ENCODE measurements at places on chromosomes 6 and 20.

DNA sequence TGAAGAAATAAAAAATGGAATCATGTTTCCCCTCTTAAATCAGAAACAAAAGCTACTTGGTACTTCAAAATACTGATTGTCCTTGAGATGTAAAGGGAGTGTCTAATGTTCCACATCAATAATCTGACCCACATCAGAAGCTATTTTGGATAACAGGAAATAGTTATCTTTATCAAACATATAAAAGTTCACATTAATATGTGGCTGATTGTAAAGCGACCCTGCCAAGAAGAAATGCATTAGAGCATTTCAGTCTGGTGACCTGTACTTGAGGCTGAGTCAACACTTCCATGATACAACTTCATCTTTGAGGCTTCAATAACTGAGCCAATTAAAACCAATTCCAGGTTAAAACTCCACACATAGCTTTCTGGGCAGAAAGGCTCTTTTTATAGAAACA is 31.8 kb downstream of the SYNE1 start:
- DNase-seq: no peak

- no peak for DNase-seq
These were observed 613.7 kb upstream of the FLRT3 start for GRCh38 chr20:14951105-14951504.

GRCh38 chr6:15674690-15675386 is 12.0 kb upstream of the DTNBP1 start:
- DNase-seq: no peak

- no peak for DNase-seq
These were observed 1.8 kb upstream of the BIRC7 start for GRCh38 chr20:63233924-63234323.

DNA sequence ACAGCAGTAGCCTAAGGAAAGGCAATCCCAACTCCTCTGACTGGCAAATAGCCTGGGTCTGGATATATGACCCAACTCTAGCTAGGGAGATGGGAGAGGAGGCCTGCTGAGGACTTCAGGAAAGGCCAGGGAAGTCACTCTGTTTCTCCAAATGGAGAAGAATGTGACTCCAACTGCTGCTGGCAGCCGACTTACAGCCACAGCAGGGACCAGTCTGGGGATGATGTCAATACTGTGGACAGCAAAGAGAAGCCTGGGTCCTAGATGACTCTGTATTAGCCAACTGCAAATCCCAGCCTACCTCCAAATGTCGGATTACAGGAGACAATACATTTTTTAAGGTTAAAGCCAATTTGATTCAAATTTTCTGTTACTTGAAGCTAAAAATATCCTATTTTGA is 232.6 kb downstream of the FOXC1 start:
- DNase-seq: no peak

DNA sequence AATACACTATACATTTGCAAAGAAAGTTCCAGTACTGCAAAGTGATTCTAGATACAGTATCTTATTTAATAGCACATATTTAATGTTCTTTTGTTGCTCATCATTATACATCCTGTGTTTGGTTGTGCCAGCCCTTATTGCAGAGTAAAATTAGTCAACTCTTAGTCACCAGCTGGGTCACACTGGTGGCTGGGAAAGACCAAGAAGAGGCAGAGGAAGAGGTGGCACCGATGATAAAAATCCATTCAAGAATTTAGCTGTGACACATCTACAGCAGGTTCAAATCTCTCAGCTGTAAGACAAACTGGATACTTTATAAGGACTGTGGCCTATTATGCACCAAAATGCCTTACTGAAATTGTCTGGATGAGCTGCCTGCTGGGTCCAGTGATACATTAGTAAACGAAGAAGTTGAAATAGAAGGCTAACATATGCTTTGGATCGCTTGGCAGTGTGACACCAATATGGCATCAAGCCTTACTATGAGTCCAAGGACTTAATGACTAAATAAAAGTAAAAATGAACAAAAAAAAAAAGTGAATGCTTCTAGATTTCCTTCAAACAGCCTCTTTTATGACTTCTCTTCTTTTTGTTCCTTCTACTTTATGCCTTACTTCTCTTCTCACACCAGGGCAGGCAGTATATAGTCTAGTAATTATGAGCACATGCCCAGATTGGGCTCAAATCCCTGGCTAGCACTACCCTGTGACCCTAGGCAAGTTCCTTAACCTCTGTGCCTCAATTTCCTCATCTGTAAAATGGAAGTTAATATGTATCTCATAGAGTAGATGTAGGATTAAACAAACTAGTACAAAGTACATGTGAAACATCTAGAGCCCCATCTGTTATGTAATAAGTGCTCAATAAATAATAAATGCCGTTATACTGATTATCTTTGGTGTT is 29.4 kb upstream of the RNF8 start:
- DNase-seq: peak; percentile 87

GRCh38 chr20:47749339-47749738 is 35.9 kb downstream of the SULF2 start:
- no peak for DNase-seq

DNA sequence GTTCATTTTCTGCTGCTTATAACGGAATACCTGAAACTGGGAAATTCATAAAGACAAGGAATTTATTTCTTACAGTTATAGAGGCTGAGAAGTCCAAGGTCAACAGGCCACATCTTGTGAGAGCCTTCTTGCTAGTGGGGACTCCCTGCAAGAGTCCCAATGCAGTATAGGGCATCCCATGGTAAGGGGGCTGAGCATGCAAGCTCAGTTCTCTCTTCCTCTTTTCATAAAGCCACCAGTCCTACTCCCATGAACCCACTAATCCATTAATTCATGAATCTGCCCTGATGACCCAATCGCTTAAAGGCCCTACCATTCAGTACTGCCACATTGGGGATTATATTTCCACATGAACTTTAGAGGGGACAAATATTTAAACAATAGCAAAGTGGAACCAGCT is 26.5 kb downstream of the CYB5R4 start:
- DNase-seq: no peak

DNA sequence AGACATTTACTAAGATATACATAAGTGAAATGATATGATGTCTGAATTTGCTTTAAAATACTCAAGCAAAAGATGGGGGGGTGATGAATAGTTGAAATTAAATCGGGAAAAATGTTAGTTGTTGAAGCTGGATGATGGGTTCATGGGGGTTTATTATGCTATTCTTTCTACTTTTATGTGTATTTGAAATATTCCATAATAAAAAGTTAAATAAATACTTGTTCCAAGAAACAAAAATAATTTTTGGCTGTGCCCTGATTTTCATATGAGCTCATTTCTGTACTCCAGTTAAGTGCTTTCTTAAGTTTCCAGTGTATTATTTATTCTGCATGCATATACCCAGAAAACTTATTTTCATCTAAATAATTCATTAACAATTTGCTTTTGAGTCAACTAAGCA is 138.6 kb downstream of the AIG1 start:
- no peak for DNase-seq

DNA sequence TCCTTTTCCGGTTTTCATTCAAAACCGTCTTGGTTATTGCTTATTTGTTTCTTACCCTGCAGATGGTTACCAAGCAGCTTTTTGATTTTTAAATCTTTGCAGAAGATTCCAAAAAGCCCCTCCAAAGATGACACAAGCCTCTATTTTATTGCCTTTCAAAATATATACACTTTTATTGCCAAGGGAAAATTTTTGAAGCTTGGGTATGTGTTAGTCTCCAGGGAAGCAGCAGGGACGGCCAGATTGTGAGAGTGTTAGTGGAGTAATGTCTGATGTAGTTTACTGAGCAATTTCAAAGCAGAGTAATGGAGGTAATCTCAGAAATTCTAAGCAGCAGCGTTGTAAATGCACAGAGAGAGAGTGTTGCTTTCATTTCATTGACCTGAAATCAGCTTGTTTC is 193.8 kb downstream of the FARS2 start:
- no peak for DNase-seq

- DNase-seq: no peak
These were observed 161.8 kb upstream of the AGPAT4 start for GRCh38 chr6:161435748-161436070.

DNA sequence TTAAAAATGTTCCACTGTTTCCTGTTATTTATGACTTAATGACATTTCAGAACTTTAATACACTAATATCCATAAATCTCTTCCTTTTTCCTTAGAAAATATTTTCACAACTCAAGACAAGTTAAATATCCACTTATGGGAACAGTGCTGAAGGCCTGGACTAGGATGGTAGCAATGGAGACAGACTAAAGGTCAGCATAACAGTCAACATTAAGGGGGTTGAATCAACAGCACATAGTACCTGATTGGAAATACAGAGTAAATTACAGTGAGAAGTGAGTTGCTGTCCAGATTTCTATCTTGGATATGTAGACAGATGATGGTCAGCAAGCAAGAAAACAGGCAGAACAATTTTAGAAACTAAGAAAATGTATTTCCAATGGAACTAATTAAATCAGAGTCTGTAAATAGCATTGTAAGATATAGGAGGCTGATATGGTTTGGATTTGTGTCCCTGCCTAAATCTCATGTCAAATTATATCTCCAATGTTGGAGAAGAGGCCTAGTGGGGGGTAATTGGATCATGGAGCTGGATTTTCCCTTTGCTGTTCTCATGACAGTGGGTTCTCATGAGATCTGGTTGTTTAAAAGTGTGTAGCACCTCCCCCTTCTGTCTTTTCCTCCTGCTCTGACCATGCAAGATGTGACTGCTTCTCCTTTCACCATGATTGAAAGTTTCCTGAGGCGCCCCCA is 682.7 kb downstream of the MAFB start:
- no peak for DNase-seq

DNA sequence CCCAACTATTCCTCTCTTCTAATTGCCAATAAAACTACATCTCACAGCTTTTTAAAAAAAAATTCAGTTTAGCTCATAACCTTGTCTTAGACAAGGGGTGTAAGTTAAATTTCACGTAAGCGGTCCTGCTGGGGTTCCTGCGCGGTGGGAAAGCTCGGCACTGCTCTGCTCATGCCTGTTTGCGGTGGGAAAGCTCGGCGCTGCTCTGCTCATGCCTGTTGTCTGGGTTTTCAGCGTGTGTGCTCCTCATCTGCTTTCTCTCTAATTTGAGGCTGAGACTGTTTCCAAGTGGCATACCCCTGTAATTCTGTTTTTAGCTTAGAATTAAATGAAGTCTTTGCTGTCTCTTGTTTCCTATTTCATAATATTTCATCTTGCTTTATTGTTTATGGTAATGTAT is 18.6 kb downstream of the ARID1B start:
- DNase-seq: no peak

DNA sequence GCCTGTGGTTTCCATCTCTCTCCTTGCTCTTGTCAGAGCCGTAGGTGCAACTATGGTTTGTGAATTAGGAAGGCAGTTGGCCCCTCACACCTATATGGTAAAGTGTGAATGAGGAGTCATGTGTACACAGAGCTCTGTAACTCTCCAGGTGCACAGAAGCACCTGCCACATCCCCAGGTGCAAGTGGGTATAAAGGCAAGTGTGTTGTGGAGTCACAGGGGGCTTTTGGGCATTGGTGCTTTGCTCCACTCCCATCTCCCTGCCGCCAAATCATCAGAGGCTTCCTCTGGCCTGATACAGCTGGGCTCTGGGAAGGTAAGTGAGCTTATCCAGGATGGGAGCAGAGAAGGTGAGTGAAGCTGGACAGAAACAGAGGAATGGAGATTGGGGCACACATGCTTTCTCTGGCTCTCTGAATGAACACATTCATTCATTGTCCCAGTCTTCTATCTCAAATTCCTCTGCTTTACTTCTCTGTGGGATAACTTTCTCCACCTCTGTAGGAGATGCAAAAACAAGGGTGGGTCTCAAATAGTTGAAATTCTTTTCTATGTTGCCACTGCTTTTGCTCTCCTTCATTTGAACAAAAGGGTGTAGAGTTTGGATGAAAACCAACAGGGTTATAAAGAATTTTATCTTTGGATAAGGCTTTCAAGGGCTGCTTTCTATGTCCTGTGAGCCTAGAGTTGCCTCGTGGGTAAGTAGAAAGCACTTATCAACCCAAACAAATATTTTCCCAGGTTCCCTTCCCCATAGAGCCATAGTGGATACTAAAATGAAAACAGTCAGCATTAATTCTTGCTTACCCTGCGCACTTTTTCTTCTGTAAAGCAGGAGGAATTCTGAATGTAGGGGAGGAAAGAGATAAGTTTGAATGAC is 45.0 kb upstream of the RIPOR2 start:
- DNase-seq: no peak

DNA sequence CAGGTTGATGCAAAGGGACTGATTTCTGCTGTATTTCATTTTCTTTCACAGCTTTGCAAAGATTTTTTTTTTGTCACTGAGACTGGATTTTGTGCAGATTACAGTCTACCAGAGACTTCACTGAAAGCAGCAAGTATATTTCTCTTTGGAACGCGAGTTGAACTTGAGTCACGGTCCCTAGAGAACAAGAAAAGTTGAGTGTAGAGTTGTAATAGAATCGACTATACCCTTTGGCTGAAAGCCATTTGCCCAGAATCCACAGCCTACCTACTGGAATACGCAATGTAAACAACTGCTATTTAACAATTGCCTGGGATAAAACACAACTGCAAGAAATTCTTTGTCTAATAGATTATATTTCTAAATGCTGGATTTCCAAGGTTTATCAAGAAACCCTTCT is 520.6 kb downstream of the HDGFL1 start:
- DNase-seq: no peak

- no peak for DNase-seq
These were observed 16.8 kb upstream of the EEF1A1 start for GRCh38 chr6:73537677-73538076.

DNA sequence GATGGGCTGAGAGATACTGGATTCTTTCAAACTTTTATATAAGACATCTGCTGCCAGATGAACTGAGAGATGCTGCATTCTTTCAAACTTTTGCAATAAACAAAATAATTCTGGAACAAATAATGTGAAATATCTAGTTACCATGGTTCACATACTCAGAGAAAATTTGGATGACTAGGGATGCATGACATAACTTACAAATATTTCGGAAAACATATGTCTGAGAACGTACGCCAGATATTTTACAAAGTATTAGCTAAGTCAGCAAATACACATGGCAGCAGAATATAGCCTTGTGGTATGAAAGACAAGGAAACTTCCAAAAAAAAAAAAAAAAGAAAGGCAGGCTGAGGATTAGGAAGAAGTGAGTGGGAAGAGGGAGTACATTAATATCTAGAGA is 113.3 kb upstream of the TRAF3IP2 start:
- DNase-seq: no peak

DNA sequence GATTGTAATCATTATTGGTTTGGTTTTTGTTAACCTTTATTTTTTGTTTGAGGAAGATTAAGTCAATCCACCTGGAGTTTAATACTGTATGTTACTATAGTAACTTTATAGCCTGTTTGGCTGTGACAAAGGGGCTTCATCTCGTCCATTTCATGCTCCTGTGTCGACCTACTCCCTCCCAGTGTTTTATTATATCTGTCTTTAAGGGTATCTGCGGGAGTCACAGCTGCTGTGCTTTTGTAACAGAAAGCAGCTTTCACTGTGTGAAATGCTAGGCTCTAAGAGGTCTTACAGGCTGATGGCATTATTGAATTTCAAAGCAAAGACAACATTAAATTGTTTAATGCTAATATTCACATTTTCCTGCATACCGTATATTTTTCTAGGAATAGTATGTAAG is 698.0 kb upstream of the POU3F2 start:
- DNase-seq: no peak

DNA sequence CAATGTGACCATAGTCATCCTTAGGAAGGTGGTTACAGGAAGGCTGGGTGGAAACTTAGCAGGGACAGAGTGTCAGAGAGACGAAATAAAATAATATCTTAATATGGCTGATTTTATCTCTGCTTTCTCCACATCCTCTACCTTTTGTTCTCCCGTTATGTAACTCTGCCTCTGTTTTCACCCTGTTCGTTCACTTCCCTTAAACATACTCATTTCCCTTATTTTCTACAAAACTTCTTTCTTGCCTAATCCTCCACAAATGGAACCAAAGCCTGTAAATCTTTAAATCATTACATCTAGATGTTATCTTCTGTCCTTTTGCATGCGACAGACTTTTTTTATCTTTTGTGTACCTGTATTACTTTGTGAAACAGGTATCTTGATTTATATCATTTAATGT is 23.3 kb upstream of the CRIP3 start:
- no peak for DNase-seq

Measured in RKO (cell line).